ENCODE measurements at places on chromosomes 3 and 15.

DNA sequence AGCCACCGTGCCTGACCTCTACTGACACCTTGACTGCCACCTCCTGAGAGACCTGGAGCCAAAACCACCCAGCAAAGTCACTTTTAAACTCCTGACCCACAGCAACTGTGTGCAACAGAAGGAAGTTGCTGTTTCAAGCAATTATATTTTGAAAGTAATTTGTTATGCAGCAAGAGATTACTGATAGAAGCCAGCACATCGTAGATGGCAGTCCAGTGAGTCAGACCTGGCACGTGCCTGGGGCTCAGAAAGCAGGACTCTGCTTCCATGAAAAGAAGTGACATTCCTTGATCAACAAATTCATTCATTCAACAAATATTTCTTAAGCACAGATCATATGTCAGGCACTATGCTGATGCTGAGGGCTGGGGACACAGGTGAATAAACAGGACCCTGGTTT lies 5.7 kb upstream of the CSPG4 start:
- no peak for DNase-seq

- DNase-seq: peak; percentile 48
Observed at GRCh38 chr3:39207361-39208186, 15.2 kb upstream of the XIRP1 start.

DNA sequence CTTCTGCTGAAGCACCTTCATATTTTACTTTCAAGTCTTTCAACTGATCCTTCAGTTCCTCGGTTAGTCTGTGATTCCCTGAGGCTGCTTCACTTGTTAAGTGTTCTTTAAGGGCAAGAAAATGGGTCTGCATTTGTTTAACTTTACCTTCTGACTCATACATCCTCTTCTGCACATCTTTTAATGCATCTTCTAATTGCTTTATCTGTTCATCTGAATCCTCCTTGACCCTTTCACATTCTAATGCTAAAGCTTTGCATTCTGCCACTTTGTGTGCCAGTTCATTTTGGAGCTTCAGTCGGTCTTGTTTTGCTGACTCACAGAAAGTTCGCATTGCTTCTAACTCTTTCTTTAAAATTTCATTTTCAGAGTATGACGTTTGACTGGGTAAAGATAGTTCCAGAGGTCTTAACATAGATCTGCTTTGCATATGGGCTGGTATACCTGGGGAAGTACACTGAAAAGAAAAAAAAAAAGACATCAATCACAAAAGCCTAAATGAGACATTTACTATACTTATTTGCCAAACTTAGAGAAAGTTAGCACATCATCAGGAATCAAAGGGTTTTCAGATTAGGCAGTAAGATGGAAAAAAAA lies 94.3 kb downstream of the UACA start:
- no peak for DNase-seq

DNA sequence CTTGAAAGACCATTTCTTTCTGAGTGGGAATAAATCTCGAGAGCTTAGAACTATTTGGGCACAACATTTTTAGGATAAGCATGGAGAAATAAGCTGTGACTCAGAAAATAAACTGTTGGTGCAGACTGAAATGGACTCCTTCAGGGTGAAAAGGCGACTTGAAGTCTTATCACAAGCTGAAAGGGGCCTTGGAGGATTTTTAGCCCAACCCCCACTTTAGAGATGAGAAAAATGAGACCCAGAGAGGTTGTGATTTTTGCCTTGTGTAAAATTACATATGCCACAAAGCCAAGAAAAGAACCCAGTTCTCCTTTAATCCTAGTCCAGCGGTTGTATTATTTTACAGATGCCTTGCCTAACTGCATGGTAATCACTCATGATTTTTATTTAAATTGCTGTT lies 1.5 kb downstream of the ATP1B3 start:
- DNase-seq: peak; percentile 28

DNA sequence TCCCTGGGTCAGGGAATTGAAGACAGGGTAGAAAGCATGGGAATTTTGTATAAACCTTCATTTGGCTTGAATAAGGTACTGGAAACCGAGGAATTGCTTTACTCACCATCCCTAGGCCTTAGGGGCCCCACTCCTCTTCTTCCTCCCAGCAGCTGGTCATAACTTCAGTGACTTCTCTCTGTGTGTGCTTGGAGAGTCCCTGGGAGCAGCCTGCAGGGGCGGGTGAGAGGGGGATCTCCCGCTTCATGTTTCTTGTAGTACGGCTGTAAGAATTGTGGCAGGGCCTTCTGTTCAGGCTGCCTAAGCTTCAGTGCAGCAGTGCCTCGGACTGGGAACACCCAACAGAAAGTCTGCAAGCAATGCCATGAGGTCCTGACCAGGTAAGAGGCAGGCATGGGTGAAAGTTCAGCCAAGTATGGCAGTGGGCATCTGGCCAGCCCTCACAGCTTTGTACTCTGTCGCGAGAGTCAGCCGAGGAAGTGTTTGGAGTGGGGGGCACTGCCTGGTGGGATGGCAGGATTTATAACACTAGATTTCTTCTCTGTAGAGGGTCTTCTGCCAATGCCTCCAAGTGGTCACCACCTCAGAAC lies 1.7 kb upstream of the DNAJC17 start:
- DNase-seq: no peak

- no peak for DNase-seq
Observed at GRCh38 chr3:160105907-160106584, 117.4 kb downstream of the IL12A start.
